ENCODE measurements at places on chromosomes 6 and 20.

- no peak for DNase-seq
These were observed 46.0 kb downstream of the TIAM2 start for GRCh38 chr6:155040901-155041650.

DNA sequence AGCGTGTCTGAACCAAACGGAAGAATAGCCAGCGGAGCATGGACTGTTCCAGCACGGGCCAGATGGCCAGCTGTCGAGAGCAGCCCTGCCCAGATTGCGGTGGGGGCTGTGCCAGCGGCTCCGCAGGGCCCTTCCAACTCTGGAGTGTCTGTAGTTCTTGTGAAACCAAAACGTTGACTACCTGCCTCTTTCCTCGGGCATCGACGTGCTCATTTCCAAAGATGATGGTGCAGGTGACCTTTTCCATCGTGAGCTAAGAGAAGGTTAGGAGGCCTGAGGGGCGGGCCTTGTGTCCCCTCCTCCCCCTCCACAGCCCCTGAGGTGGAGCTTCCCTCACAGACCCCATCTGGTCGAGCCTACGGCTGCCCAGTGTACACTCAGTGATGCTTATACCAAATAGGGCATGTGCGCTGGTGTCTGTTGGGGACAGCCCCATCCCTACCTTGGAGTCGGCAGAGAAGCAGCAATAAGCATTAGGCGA lies 12.9 kb upstream of the C20orf144 start:
- no peak for DNase-seq

DNA sequence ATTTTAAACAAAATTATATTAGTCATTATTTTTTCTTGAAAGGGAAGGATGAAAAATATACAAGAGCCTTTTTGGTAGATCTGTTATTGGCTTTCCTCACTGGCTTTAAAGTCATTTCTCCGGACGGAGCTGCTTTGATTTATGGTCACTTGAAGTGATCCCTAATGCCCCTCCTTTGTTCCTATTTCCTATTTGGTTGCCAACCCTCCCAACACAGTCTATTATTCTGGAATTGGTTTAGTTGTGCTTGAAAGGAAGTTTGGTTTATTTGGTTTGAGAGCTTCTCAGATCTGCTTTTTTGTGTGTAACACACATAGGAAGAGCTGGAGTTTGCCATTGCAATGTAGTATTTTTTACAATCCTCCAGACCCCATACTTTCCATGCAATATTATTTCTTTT lies 347.9 kb downstream of the RFPL4B start:
- DNase-seq = no peak

GRCh38 chr20:58839474-58839874 lies 11.2 kb downstream of the GNAS-AS1 start:
- DNase-seq = no peak

- DNase-seq = no peak
These were observed 245.3 kb downstream of the OGFRL1 start for GRCh38 chr6:71533939-71534379.

- no peak for DNase-seq
These were observed 47.8 kb upstream of the TAGAP start for GRCh38 chr6:159092631-159093030.

DNA sequence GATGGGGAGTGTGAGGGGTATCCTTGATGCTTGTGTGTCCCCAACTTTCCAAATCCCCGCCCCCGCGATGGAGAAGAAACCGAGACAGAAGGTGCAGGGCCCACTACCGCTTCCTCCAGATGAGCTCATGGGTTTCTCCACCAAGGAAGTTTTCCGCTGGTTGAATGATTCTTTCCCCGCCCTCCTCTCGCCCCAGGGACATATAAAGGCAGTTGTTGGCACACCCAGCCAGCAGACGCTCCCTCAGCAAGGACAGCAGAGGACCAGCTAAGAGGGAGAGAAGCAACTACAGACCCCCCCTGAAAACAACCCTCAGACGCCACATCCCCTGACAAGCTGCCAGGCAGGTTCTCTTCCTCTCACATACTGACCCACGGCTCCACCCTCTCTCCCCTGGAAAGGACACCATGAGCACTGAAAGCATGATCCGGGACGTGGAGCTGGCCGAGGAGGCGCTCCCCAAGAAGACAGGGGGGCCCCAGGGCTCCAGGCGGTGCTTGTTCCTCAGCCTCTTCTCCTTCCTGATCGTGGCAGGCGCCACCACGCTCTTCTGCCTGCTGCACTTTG lies at the start of gene TNF:
TSS of gene TNF (plus strand) at position 231 of the 567 bp plus-strand sequence. CDS start at position 408, 177 bp downstream.
- no peak for DNase-seq

DNA sequence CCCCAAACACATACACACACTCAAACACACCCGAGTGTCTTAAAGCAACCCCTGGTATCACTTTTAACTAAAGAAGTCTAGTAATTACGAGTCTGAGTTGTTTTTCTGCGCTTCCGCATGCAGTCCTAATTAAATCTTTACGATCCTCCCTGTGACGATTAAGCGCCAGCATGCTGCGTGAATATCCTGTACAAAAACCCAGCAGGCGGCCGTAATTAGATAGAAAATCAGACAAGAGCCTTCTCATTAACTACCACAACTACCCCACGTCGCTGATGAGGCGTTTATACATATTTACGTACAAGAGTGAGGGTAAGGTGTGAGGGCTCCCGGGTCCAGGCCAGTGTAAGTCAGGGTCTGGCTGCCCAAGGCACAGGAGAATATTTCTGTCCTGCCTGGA lies 8.1 kb downstream of the TFAP2B start:
- no peak for DNase-seq

- DNase-seq = no peak
These were observed 201.0 kb upstream of the STXBP5 start for GRCh38 chr6:147003186-147003585.

DNA sequence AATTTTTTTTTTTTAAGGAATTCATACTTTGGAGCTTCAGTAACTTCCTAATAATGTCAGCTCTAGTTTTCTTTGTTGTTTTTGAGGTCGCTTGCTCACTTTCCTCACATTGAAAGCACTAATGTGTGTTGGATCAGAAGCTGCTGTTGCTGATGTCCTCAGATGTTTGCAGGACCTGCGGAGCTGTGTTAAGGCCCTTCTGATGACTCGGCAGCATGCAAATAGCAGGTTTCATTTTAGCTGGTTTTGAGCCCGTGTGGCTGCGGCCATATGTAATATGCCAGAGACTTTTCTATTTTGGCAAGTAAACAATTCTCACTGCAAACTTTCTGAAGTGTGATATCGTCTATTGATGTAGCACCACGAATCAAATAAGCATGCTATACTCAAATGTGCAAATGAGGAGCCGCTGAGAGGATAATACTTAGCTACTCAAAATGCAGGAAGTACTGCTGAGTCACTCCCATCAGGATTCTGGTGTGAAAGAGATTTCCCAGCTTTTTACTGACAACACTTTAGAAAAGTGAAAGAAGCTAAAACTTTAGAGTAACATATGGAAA lies 187.8 kb downstream of the SASH1 start:
- DNase-seq = no peak

DNA sequence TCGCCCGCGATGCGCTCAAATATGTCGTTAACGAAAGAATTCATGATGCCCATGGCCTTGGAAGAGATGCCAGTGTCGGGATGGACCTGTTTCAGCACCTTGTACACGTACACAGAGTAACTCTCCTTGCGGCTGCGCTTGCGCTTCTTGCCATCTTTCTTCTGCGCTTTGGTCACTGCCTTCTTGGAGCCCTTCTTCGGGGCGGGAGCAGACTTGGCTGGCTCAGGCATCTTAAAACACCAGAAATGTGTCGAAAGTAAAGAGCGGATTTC lies 36.4 kb downstream of the HFE start:
- DNase-seq = no peak

DNA sequence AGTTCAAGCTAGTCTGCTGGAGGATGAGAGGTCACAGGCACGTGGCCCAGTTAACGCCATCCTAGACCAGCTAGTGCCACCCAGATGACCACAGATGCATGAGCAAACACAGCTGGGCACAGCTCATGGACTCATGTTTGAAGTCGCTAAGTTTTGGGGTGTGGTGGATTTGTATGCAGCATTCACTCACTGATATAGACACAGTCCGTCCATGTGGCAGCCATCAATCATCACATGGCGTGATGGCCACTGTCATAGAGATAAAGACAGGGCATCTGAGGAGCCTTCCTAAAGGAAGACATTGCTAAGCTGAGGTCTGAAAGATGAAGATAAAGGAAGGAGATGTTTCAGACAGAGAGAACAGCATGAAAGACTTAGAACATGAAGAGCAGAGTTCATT lies 154.4 kb upstream of the JAG1 start:
- DNase-seq = no peak

DNA sequence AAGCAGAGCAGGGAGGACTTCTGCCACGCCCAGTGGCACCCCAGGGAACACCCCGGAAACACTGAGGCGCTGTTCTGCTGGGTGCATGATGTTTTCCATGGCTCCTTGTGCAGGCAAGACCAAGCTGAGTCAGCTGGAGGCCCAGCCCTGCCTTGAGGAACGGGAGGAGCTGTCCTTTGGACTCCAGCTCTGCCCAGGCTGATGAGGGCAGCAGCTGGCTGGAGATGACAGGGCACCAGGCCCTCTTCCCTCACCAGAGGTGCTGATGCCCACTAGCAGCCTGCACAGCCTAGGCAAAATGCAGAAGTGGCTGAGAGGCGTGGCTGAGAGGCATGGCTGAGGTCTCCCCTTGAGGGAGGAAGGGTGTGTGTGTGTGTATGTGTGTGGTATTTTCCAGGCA lies 2.4 kb downstream of the C6orf132 start:
- no peak for DNase-seq

DNA sequence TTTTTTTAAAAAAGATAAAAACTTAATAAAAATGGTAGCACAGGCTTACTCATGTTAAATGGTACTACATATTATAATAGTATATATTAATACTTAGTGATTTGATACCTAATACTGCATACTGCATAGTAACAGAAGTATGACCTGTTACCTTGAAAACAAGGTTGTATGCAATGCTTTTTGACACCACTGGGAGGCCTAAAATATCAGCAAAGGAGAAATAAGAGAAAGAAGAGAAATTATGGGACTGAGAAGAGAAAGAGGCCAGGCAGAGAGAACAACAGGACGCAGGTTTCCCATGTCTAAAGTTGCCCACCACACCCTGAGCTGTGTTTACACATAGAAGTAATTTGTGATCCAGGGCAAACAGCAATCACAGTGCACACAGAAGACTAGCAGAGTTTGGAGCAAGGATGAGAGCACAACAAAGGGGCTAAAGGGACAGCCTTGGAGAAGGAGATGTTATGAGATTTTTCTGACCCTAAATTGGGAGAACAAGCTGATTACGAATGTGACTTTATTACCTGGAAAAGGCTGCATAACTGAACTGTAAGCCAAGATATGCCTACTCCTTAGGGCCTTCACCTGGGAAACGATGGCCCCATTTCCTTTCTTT lies 73.2 kb downstream of the ROS1 start:
- DNase-seq = no peak

DNA sequence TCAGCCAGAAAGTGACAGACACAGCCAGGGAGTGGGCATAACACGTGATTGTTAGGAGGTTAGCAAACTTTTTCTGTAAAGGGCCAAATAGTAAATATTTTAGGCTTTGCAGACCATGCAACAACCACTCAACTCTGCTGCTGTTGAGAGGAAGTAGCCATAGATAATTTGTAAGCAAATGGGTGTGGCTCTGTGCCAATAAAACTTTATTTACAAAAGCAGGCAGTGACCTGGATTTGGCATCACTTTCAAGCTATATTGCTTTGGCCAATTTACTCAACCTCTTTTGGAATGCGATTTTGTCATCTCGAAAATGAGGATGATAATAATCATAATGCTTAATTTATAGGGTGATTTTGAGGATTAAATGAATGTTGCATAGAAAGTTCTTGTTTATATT lies 152.6 kb downstream of the TSHZ2 start:
- DNase-seq = no peak

DNA sequence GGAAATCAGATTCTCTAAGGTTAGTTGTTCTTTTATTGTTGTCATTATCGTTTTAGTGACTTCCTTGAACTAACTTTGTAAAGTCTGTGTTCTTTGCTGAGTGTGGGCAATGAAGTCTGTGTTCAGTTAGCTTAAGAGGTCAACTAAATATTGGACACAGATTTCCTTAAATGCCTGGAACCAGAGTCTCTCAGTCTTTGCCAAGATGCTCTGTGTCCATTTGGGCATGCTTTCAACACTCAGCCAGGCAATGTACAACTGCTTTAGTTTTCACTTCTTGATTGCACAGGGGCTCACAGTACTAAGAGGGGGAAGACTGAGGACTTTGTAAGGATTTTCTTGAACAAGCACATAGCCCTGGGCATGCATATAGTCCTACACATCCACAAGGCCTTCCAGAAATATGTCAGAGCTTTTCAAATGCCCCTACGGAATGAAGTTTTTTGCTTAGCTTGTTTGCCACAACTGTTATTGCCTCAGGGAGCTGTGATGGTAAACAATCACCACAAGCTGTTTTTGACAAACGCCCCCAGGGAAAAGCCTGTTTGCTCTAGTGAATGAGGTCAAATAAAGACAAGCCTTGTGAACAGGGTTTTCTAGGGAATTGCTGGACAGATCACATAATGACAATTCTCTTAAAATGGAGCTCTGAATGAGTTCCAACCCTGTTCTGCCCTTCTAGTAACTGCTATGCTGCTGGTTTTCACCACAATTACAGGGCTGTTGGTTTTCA lies 82.5 kb downstream of the B3GAT2 start:
- no peak for DNase-seq

- DNase-seq = no peak
These were observed 60.0 kb downstream of the NPEPL1 start for GRCh38 chr20:58752565-58752964.
